Activated CD8-positive, alpha-beta T cell treated with anti-CD3 and anti-CD28 coated beads, Interleukin-2, amount 10 ng/mL, durations not matched to agents 7 days and 5 days (primary cell): ENCODE measurements at places on chromosomes 7 and 10.

DNA sequence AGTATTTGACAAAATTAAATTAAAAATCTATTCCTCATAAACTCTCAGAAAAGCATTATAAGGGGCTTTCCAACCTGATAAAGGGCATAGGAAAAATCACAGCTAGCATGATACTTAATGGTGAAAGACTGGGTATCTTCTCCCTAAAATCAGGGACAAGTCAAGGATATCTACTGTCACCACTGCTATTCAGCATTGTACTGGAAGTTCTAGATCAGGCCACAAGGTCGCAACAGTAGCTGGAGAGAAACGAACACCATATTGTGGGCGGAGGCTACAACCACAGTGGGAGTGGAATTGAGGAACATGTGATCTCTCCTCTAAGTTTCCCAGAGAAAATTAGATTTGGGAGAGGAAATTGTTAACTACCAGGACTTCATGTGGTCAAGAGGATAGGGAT, 70.0 kb upstream of the NAMPT start:
- H3K27ac ChIP-seq = no peak overlapping the region
- no peaks in the 10 kb centered on the region for H3K4me1 ChIP-seq
- H3K4me3 ChIP-seq = no peak overlapping the region

GRCh38 chr10:121687095-121687813, 89.0 kb upstream of the FGFR2 start:
- H3K36me3 ChIP-seq = no peaks in the 10 kb centered on the region
- H3K27ac ChIP-seq = no peak overlapping the region
- H3K4me1 ChIP-seq = no peaks in the 10 kb centered on the region
- H3K4me3 ChIP-seq = no peak overlapping the region
- no peaks in the 10 kb centered on the region for H3K27me3 ChIP-seq

DNA sequence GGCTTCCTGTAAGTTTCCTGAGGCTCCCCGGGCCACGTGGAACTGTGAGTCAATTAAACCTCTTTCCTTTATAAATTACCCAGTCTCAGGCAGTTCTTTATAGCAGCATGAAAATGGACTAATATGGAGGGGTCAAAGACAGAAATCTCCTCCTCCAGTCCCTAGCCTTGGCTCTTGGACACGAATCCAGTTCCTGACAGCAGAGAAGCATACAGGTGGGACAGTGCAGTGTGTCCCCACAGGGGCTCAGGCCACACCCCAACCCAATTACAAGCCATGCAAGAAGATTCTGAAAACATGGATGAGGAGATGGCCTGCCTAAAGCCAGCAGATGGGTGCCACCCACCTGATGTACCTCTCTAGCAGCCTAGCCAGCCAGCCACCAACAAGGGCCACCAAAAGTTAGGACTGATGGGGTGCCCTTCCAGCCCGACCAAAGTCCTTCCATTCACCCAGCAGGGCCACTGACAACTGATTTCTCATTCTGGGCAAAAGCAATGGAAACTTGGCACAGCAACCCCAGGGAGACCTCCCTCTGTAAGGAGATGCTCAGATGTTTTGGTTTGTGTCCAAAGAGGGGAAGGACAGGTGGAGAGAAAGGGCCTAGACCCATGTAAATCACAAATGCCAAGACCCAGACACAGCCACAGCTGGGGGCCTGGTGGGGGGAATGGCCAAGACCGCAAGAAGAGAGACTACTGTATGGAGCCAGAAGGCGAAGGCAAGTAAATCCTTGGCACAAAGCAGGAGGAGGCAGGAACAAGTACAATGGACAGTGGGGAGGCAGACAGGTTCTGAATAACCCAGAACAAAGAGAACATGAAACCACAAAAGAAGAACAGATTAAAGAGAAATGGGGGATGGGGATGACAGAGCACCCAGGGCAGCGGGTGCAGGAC, 13.6 kb downstream of the GPRIN2 start:
- no peak for DNase-seq
- H3K36me3 ChIP-seq = no peaks in the 10 kb centered on the region
- peaks cover 31% of the 10 kb centered on the region for H3K27me3 ChIP-seq
- no peak overlapping the region for H3K27ac ChIP-seq

DNA sequence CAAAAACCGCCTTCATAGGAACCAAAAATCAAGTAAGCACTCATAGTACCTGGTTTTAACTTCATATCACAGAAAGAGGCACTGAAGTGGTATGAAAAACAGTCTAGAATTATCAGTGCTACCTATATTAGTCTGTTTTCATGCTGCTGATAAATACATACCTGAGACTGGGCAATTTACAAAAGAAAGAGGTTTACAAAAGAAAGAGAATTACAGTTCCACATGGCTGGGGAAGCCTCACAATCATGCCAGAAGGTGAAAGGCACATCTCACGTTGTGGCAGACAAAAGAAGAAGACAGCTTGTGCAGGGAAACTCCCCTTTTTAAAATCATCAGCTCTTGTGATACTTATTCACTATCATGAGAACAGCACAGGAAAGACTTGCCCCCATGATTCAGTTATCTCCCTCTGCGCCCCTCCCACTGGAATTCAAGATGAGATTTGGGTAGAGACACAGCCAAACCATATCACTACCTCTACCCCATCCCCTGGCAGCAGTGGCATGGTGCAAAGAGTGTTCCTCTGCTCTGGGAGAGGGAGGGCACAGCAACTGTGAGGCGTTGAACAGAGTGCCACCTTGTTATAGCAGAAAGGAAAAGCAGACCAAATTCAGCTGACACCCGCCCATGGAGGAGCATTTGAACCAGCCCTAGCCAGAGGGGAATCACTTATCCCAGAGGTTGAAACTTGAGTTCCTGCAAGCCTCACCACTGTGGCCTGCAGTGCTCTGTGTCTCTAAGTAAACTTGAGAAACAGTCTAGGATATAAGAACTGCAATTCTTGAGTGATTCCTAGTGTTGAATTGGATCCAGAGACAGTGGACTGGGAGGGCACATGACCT, 61.9 kb upstream of the PTPRZ1 start:
- no peaks in the 10 kb centered on the region for H3K27me3 ChIP-seq
- H3K36me3 ChIP-seq = no peaks in the 10 kb centered on the region
- no peak overlapping the region for H3K27ac ChIP-seq
- no peak overlapping the region for H3K4me3 ChIP-seq
- no peak for DNase-seq

DNA sequence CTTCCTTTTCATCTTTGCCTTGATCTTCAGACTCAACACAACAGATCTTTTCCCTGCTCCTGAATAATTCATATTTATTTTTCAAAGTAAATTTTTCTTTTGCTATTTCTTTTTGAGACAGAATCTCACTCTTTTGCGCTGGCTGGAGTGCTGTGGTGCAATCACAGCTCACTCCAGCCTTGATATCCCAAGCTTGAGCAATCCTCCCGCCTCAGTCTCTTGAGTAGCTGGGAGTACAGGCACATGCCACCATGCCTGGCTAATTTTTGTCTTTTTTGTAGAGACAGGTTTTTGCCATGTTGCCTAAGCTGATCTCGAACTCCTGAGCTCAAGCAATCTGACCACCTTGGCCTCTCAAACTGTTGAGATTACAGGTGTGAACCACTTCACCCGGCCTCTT, 9.2 kb downstream of the RTKN2 start:
- H3K4me1 ChIP-seq = no peaks in the 10 kb centered on the region
- H3K4me3 ChIP-seq = no peak overlapping the region
- DNase-seq = no peak

GRCh38 chr7:73565675-73566340, 8.3 kb upstream of the BCL7B start:
- H3K36me3 ChIP-seq = peaks cover 19% of the 10 kb centered on the region
- peak overlapping the region; percentile 71 for H3K27ac ChIP-seq
- H3K4me3 ChIP-seq = peak overlapping the region; percentile 59
- peaks cover 31% of the 10 kb centered on the region for H3K4me1 ChIP-seq
- DNase-seq = no peak

DNA sequence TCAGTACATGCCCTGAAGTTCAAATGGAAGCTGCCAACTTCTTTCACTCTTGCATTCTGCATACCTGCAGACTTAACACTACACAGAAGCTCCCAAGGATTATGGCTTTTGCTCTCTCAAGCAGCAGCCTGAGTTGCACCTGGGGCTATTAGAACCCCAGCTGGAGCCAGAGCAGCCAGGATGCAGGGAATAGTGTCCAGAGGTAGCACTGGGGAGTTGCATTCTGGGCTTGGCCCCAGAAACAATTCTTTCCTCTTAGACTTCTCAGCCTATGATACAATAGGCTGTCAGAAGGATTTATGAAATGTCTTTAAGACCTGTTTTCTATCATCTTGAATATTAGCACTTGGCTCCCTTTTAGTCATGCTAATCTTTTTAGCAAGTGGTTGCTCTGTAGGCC, 886.7 kb upstream of the GHITM start:
- H3K4me3 ChIP-seq = no peak overlapping the region
- H3K36me3 ChIP-seq = no peaks in the 10 kb centered on the region
- no peaks in the 10 kb centered on the region for H3K27me3 ChIP-seq
- H3K27ac ChIP-seq = no peak overlapping the region
- no peak for DNase-seq

DNA sequence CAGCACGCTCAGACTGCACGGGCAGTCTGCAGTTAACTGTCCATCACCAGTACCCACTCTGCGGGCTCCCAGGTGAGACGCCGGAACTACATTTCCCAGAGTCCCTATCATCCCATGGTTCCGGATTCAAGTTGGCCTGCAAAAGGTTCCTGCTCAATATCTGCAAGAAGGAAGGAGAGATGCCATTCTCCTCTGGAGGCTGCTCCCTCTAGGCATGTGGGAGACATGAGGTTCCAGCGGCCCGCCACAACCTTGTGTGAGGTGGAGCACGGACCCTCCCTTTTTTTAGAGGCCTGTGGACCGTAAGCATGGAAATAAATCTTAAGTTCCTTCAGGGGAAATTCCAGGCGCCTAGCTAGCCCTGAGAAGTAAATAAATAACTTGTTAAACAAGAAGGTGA, 29.7 kb downstream of the NUP42 start:
- H3K36me3 ChIP-seq = peaks cover 2% of the 10 kb centered on the region
- DNase-seq = no peak
- H3K4me3 ChIP-seq = no peak overlapping the region
- H3K4me1 ChIP-seq = peaks cover 3% of the 10 kb centered on the region

DNA sequence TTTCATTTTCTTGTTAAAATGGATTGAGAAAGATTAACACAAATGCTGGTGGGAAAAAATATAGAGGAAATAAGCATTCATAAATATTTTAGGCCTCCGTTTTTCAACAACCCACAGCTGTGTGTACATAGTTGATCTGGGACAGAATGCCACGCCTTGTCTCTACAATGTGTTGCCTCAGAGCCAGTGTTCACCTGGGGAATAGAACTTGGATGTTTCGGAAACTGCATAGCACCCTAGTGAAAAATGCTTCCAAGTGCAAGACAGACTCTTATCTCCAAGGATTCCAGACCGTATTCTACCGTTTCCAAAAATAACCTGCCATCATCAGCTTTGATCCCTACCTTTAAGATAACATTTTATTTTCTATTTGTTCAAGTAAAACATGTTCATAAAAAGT, 260.9 kb downstream of the SDK1 start:
- H3K4me3 ChIP-seq = no peak overlapping the region
- H3K36me3 ChIP-seq = no peaks in the 10 kb centered on the region
- H3K27ac ChIP-seq = no peak overlapping the region
- no peaks in the 10 kb centered on the region for H3K27me3 ChIP-seq
- DNase-seq = no peak

GRCh38 chr7:12727455-12728191, 40.2 kb downstream of the ARL4A start:
- H3K36me3 ChIP-seq = peaks cover 2% of the 10 kb centered on the region
- H3K27me3 ChIP-seq = no peaks in the 10 kb centered on the region
- no peak for DNase-seq

DNA sequence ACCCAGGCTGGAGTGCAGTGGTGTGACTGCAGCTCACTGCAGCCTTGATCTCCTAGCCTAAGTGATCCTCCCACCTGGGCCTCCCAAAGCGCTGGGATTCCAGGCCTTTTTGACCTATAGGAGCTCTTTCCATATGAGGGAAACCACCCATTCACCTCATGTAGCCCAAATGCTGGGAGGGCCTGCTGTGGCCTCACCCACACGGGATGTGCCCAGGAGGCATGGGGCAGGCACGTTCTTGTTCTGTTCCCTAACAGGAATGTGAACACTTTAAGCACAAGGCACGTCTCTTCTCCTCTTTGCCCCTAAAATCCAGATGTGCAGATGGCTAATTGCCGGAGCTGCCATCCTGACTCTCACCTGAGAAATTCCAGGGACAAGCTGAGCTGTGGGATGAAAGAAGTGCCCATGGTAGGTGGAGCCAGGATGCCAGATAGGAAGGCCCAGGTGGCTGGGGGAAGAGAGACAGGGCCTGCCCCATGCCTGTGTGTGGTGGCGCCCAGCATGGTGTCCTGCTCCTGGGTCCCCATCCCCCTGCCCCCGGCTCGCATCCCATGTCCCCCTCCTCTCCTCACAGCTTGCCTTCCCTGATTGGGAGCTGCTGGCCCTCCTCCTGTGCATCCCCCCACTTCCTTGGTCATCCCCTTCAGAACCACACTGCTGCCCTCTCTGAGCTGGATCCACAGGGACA, 17.3 kb downstream of the CAMK2B start:
- no peaks in the 10 kb centered on the region for H3K36me3 ChIP-seq
- H3K27ac ChIP-seq = no peak overlapping the region
- peak; percentile 19 for DNase-seq
- peaks cover 25% of the 10 kb centered on the region for H3K27me3 ChIP-seq
- H3K4me1 ChIP-seq = peaks cover 11% of the 10 kb centered on the region

DNA sequence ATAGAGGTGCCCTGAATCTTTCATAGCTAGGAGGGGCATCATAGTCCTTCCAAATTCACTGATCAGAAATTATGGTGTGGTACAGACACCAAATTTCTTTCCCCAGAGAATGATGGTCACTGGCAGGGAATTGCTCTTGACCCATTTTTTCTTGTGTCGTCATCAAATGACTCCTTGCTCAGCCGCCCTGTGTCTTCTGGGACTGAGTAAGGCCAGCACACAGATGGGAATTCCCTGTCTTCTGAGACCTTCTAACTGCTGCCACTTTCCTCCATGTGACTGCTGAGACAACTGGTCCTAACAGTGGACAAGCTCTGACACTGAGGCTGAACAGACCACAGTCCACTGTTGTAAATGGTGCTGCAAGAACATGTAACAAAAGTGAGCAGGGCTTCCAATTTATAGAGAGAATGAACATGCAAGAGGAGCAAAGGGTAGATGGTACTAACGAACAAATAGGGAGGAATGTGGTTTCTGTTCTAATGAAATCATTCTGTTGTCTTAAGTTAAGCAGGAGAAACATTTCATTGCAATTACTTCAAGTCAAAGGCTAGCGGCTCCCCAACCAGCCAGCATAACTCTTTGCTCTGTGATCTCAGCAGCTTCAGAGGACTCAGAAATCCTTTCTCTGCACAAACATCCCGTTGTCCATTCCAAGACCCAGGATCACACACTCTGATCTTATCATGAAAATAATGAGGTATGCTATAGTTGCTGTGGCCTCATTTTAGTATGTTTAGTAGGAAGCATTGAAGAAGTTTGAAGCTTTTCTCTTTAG, 235.9 kb upstream of the PRSS1 start:
- no peak overlapping the region for H3K27ac ChIP-seq
- peaks cover 30% of the 10 kb centered on the region for H3K4me1 ChIP-seq
- no peak for DNase-seq
- H3K36me3 ChIP-seq = no peaks in the 10 kb centered on the region
- H3K27me3 ChIP-seq = peaks cover 4% of the 10 kb centered on the region
